Activated T-cell treated with anti-CD3 and anti-CD28 coated beads for 24 hours (primary cell): ENCODE measurements at places on chromosomes 6 and 20.

DNA sequence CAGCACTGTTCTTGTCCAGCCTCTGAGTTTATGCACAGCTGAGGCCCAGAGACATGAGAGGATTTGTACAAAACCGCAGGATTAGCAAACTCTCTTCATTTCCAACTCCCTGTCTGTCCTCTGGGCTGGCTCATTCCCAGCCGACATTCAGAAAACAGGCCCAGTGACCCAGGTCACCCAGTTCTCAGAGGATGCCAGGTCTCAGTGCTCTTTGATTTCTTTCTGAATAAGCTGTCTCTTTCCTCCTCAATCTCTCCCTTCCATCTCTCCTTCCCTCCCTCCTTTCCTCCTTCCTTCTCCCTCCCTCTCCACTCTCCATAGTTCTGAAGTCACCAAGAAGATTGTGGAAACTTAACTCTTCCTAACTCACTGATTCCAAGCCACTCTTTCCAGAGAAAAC, 372.7 kb upstream of the SULF2 start:
- no peak for DNase-seq

DNA sequence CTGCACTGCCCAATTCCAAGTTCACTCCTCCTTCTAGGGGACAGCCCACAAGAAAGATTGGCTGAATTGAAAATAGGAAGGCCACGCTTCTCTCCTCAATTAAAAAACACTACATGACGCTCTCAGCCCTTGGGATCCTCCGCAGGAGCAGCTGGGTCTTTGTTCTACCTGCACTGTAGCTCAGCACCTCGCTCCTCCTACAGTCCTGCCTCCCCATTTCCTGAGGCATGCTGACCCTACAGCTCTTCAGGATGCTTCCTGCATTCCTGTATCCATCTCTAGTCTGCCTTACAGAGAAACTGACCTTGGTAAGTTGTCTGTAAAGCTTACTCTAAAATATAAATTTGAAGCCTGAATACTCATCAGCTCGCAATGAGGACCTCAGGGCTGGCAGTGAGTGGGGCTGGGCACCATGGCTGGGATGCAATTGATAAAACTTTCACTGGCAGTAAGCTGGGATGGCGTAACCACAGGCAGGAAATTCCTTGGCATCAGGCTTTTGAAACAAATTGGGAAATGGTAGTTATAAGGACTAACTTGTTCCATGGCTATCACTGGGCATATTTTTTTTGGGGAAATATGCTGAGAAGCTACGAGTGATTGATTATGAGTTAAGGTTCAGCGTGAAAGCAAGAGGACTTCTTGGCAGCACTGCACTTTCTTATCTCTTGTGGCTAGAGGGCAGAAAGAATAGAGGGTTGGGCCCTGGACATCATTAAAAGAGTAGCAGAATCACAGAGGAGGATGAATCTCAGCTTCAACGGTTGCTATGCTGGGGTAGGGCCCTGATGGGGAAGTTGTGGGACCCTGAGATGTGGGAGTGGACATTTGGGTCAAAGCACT, 11.7 kb upstream of the SIRPB1 start:
- no peak for DNase-seq

- no peak for DNase-seq
Measured at GRCh38 chr6:84943905-84944304, 179.5 kb upstream of the TBX18 start.

GRCh38 chr6:139520321-139520768, 145.9 kb upstream of the CITED2 start:
- no peak for DNase-seq

DNA sequence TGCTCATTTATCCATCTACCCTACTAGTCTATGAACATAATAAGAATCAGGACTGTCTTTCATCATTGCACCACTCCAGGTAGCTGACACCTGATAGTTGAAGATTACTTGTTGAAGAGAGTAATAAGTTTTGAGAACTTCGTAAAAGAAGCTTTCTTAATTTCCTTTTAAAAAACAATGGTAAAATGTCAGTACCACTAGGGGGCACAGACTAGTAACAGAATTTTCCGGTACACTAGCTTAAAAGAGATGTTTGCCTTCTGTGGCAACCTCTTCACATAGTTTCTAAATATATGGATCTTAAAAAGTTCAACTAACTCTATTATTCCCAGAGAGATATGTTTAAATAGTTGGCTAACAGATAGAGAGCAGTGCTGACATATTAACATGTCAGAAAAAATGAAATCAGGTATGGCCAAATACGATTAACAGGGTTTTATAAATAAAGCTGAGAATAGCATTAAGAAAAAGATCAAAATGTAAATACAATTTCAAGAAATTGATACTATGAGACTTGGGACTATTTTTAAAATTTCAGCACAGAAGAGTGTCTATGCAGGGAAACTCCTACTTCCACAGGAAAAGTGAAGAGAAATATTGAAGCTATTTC, 5.4 kb upstream of the KCNQ5 start:
- DNase-seq = no peak

- no peak for DNase-seq
Measured at GRCh38 chr6:148177589-148178233, 164.9 kb upstream of the SASH1 start.

GRCh38 chr6:34951731-34952130, 62.7 kb downstream of the ANKS1A start:
- no peak for DNase-seq

- no peak for DNase-seq
Measured at GRCh38 chr6:2396846-2397630, 151.6 kb upstream of the GMDS start.

DNA sequence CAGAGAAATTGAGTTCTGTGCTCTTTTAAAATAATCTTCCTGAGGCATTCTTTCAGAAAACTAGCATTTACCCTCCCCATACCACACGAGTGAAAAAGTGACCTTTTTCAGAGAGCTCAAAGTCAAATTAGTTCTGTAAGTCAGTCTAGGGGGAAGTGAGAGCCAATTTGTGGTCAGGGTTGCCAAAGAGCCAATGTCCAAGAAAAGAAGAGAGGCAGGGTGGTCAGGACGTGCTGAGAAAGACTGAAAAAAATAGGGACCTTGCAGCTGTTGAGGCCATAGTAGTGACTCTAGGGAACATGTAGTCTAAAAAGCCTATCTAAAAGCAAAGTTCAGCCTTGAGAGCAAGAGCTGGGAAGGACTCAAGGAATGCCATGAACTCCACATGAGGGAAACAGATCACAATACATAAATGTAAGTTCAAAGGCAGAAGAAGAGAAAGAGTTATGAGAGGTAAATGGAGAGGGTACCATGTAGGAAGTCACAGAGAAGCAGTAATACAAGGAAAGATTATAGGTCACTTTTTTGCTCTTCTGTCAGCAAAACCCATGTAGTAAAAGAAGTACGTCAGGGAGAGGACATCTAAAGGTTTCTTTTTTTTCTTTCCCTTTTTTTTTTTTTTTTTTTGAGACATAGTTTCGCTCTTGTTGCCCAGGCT, 565.1 kb upstream of the FLRT3 start:
- no peak for DNase-seq

DNA sequence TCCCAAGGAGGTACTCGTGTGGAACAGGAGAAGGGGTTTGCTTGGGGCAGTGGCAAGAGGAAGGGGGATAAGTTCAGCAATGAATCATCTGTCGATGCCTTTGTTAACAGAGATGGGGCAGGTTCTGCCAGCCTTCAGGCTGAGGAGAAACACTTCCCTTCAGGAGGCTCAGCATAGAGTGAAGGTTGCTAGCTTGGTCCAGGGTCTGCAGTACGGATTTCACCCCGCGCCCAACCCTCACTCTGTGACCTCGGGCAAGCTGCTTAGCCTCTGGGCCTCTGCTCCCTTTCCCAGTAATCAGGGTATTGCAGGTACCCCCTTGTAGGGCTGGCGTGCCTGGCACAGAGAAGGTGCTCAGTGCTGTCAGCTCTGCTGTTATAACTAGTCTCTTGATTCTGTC, 7.5 kb downstream of the CAPN11 start:
- no peak for DNase-seq

GRCh38 chr20:44033873-44034272, 119.2 kb downstream of the TOX2 start:
- no peak for DNase-seq

- DNase-seq = no peak
Measured at GRCh38 chr6:22146678-22146930, 150.2 kb downstream of the PRL start.

DNA sequence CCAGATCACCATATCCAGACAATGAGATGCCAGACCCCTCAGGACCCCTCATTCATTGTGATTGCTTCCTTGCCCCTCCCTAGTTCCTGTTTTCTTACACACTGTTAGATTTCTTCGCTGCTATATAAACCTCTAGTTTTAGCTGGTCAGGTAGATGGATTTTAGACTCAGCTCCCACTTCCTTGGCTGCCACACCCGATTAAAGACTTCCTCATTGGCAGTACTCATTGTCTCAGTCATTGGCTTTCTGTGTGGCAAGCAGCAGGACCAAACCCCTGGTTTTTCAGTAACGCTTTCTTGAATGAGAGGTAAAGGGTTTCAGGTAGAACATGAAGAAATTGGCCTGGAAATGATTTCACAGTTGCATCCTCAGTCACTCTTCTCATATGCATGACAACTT, 47.9 kb downstream of the QRSL1 start:
- DNase-seq = no peak
